PC-3 (cell line): ENCODE measurements at places on chromosomes 1 and 21. TPM values are rescaled to one million over a fixed set of nuclear protein-coding genes. Genes with fewer than 3 reads are reported as not detected.

DNA sequence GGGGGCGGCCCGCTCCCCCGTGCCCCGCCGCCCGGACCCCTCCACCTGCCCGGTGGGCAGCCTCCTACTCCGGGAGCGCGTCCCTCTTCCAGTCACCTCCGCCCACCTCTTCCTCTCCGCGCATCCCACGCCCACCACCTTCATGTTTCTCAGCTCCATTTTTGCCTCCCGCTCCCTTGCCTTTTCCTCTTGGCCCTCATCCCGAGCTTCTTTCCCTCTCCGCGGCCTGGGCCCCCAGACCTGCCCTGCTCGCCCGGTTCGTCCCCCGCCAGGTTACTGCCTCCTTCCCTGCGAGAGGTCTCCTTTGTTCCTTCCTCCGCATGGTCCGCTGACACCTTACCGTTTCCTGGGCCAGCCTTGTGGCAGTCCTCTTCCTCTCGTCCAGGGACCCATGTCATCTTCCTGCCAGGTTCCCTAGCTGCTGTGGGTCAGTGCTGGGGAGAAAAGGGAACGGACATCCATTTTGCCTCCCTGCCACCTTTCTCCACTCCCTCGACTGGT is 563 bp downstream of the QSOX1 start:
- H3K36me3 ChIP-seq, result peaks cover 21% of the 10 kb centered on the region
- H3K4me3 ChIP-seq, result peak overlapping the region; percentile 99
- no peaks in the 10 kb centered on the region for H3K27me3 ChIP-seq
- peaks cover 65% of the 10 kb centered on the region for H3K4me1 ChIP-seq

GRCh38 chr1:221810406-221810805 is 68.5 kb upstream of the DUSP10 start:
- H3K4me3 ChIP-seq, result no peak overlapping the region
- peak overlapping the region; percentile 93 for H3K27ac ChIP-seq
- H3K4me1 ChIP-seq, result peaks cover 37% of the 10 kb centered on the region

DNA sequence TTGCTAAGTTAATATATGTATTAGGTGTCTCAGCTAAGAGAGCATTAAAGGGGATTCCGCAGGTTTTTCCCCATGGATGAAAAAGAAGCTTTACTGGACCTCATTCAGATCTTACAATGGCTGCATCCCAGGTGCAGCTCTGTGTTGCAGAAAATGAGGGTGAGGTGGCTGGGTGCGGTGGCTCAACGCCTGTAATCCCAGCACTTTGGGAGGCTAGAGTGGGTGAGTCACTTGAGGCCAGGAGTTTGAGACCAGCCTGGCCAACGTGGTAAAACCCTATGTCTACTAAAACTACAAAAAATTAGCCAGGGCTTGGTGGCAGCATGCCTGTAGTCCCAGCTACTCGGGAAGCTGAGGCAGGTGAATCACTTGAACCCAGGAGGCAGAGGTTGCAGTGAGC is 58.5 kb upstream of the MORC3 start:
- no peaks in the 10 kb centered on the region; the same call in 1 of the 2 replicates for H3K36me3 ChIP-seq
- H3K4me1 ChIP-seq, result no peaks in the 10 kb centered on the region; the same call in 1 of the 2 replicates
- no peaks in the 10 kb centered on the region for H3K27me3 ChIP-seq
- DNase-seq, result no peak
- no peak overlapping the region for H3K27ac ChIP-seq

DNA sequence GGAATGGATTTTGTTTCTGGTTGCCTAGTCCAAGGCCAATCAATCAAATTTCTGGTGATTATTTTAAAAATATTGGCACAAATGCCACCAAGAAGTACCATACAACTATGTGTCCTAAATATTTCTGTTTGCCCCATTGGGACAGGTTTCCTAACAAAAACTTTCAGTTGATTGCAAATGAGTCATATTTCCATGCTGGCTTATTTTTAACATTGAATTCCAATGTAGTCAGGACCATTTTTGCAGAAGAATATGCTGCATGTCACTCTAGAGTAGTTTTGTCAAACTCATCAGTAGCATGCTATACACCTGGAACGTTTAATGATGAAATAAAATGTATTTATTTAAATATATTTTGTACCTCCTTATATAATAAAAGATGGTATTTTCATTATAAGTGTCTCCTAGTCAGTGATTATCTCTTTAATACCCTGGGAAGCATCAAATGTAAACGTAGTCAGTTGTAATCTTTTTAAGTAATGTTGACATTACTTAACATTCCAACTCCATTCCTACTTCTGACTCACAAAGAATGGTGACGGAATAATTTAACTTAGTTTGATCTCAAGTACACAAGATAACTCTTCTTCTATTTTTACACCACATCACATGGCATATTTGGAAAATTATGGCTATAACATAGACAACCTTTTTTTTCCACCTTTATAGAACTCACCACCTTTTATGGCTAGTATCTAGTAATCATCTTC is 39.0 kb upstream of the USH2A start:
- H3K27ac ChIP-seq, result no peak overlapping the region
- DNase-seq, result peak; percentile 51
- H3K4me1 ChIP-seq, result peaks cover 64% of the 10 kb centered on the region
- no peaks in the 10 kb centered on the region for H3K27me3 ChIP-seq
- H3K36me3 ChIP-seq, result no peaks in the 10 kb centered on the region
- no peak overlapping the region for H3K4me3 ChIP-seq

DNA sequence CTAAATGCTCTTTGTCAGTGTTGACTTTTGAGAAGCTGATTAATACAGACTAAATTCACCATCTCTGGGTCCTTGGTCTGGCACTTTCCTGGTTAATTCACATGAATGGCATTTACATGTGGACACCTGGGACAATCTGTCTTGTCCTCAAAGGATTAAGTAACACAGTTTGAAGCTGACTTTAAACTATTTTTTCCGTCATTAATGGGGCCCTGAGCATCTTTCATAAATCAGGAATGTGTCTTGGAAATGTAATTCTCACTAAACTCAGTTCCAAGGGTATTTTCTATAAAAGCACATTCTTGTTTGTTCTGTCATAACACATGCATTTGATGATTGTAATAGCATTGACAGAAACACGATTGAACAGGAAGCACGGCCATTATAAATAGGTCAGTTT is 26.7 kb upstream of the NBL1 start:
- DNase-seq, result no peak
- peaks cover 13% of the 10 kb centered on the region; the same call in 1 of the 2 replicates for H3K36me3 ChIP-seq
- no peak overlapping the region for H3K4me3 ChIP-seq
- peaks cover 14% of the 10 kb centered on the region for H3K4me1 ChIP-seq

GRCh38 chr21:35204850-35205541 is 155.9 kb upstream of the RUNX1 start:
- H3K27me3 ChIP-seq, result no peaks in the 10 kb centered on the region
- H3K4me1 ChIP-seq, result peaks cover 28% of the 10 kb centered on the region
- no peak for DNase-seq
- no peak overlapping the region for H3K27ac ChIP-seq
- H3K4me3 ChIP-seq, result no peak overlapping the region
- no peaks in the 10 kb centered on the region for H3K36me3 ChIP-seq

- H3K27me3 ChIP-seq, result no peaks in the 10 kb centered on the region
- H3K4me1 ChIP-seq, result peaks cover 11% of the 10 kb centered on the region
- peak within 1 kb of the TSS; percentile 84 for H3K4me3 ChIP-seq
- peak; percentile 71 for DNase-seq
- no peak within 1 kb of the TSS for H3K27ac ChIP-seq
Observed at GRCh38 chr1:234478481-234479309, at the start of gene TARBP1. TSS of gene TARBP1 (minus strand) at chr1:234479179. CDS start at chr1:234479103, 76 bp downstream.

DNA sequence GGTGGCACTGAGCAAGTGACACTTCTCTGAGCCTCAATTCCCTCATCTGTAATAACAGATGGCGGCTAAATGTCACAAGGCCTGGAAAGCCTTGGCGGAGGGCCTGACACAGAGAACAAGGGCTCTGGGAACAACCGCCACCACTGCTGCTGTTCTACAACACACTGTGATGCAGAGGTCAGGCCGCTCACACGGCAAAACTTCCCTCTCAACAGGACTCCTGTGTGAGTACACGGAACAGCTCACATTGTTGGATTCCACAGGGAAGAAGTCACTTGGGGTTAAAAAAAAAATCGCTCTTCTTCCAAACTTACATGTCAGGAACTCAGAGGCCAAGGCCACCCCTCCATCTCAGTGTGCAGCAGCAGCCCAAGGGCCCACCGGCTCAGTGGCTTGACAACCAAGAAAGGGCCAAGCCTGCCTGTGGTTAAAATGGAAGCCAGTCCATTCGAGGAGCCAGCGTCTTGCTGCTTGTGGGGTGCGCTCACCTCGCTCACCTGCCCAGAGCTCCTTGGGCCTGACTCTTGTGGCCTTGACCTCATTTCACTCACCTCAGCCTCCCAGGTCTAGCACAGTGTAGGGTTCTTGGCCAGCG is 101.1 kb downstream of the RAVER2 start:
- H3K36me3 ChIP-seq, result no peaks in the 10 kb centered on the region; the same call in 1 of the 2 replicates
- H3K27me3 ChIP-seq, result no peaks in the 10 kb centered on the region
- peaks cover 8% of the 10 kb centered on the region for H3K4me1 ChIP-seq

DNA sequence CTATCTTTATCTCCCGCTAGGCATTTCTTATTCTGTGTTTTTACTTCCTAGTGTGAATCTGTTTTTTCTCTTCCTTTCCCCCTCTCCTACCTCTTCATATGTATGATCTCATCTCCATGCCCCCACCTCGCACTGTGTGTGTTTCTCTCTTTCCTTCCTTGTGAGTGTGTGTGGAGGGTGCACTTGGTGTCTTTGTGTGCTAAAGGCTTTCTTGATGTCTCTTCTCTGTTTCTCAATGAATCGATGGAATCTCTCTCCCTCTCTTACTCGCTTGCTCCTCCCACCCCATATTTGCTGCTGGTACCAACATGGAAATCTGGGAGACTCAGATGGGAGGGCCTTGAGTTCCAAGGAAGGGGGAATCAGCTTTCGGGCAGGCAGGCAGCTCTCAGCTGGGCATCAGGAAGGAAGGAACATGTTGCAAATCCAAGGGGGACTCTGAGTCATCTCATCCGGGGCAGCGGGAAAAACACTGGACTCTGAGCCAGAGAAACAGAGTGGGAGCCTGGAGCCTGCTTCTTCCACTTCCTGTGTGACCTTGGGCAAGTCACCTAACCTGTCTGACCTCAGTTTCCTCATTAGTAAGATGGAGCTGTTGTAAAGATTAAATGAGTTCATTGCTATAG is 147.5 kb downstream of the PTPRU start:
- H3K36me3 ChIP-seq, result no peaks in the 10 kb centered on the region
- H3K27me3 ChIP-seq, result no peaks in the 10 kb centered on the region
- no peak overlapping the region for H3K4me3 ChIP-seq
- peaks cover 16% of the 10 kb centered on the region; the same call in 1 of the 2 replicates for H3K4me1 ChIP-seq
- H3K27ac ChIP-seq, result no peak overlapping the region

- H3K27ac ChIP-seq, result peak overlapping the region; percentile 20; the same call in 1 of the 2 replicates
- no peaks in the 10 kb centered on the region for H3K36me3 ChIP-seq
- H3K27me3 ChIP-seq, result no peaks in the 10 kb centered on the region
- no peak overlapping the region for H3K4me3 ChIP-seq
- peaks cover 25% of the 10 kb centered on the region for H3K4me1 ChIP-seq
Observed at GRCh38 chr1:14112613-14113012, 412.6 kb downstream of the PRDM2 start.

GRCh38 chr1:216812966-216813365 is 89.7 kb upstream of the ESRRG start:
- no peaks in the 10 kb centered on the region for H3K36me3 ChIP-seq
- DNase-seq, result peak; percentile 19
- no peaks in the 10 kb centered on the region for H3K4me1 ChIP-seq
- no peak overlapping the region for H3K27ac ChIP-seq
- H3K4me3 ChIP-seq, result no peak overlapping the region

- H3K36me3 ChIP-seq, result peaks cover 23% of the 10 kb centered on the region
- H3K27ac ChIP-seq, result no peak overlapping the region
- no peak for DNase-seq
Observed at GRCh38 chr1:220769205-220769604, 17.5 kb upstream of the MTARC1 start.

- H3K27ac ChIP-seq, result no peak overlapping the region
- 0 out of 2 replicates have a peak, but pooled peaks cover 4% of the 10 kb centered on the region for H3K27me3 ChIP-seq
- no peaks in the 10 kb centered on the region for H3K36me3 ChIP-seq
- no peak for DNase-seq
- no peaks in the 10 kb centered on the region for H3K4me1 ChIP-seq
Observed at GRCh38 chr1:161307230-161307768, 2.5 kb downstream of the MPZ start.

GRCh38 chr21:38613686-38614085 is 115.4 kb upstream of the ERG start:
- H3K36me3 ChIP-seq, result no peaks in the 10 kb centered on the region
- H3K4me1 ChIP-seq, result no peaks in the 10 kb centered on the region
- H3K27me3 ChIP-seq, result peaks cover 78% of the 10 kb centered on the region
- DNase-seq, result no peak

DNA sequence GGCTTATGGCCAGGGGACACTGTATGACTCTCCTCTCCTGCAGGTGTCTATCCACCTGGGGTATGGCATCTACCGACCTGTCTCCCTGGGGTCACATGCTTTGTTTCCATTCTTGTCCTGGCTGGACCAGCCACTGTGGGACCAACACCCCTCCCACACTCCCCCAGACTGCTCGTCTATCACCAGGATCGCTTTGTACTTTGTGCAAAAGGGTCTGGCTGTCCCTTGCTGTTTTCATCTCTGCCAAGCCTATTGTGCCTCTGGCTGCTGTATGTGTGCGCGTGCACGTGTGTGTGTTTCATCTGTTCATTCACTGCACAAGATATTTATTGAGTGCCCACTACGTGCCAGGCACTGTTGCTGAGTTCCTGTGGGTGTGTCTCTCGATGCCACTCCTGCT is 25.5 kb downstream of the ETNK2 start:
- H3K27ac ChIP-seq, result no peak overlapping the region
- H3K27me3 ChIP-seq, result no peaks in the 10 kb centered on the region
- peaks cover 49% of the 10 kb centered on the region for H3K4me1 ChIP-seq
- DNase-seq, result no peak

DNA sequence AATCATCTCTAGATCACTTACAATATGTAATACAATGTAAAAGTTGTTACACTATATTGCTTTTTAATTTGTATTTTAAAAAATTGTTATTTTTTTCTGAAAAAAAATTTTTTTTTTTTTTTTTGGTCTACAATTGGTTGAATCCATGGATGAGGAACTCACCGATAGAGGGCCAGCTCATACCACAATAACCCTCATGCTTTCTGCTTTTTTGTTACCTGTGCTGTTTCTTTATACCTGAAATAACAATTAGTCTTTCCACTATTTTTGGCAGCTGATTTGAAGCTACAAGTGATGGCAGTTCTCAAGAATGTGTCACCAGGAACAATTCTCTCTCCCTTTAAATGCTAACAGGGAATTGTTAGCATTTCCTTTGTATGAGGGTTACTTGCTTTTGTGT is 12.0 kb downstream of the SMG7 start:
- H3K36me3 ChIP-seq, result 0 out of 2 replicates have a peak, but pooled peaks cover 4% of the 10 kb centered on the region
- no peak overlapping the region for H3K4me3 ChIP-seq
- no peaks in the 10 kb centered on the region for H3K27me3 ChIP-seq
- H3K27ac ChIP-seq, result no peak overlapping the region

- H3K4me3 ChIP-seq, result no peak overlapping the region
- DNase-seq, result no peak
Observed at GRCh38 chr1:93827128-93827527, 51.9 kb downstream of the DNTTIP2 start.

NHLH1 gene
- total RNA-seq, result not detected in 2 replicates

KLF18 gene
- total RNA-seq, result not detected in 2 replicates

OR2M3 gene
- total RNA-seq, result not detected in 2 replicates

TMIGD3 gene
- not detected in 2 replicates for total RNA-seq

TBX15 gene
- 0.58 TPM in 1 of 2 replicates, not detected in the other for total RNA-seq
